Renal cortical epithelial cell (primary cell): ENCODE measurements at places on chromosomes 7 and 10. TPM values are rescaled to one million over a fixed set of nuclear protein-coding genes. Genes with fewer than 3 reads are reported as not detected.

- DNase-seq, result peak; percentile 61
Observed at GRCh38 chr10:63713191-63714144, 192.3 kb downstream of the REEP3 start.

GRCh38 chr10:120262857-120263547 is 194.0 kb upstream of the PLPP4 start:
- DNase-seq, result peak; percentile 94

- DNase-seq, result no peak
Observed at GRCh38 chr7:21414795-21415393, 13.0 kb upstream of the SP4 start.

- peak; percentile 39 for DNase-seq
Observed at GRCh38 chr10:44398747-44399658, 14.1 kb upstream of the CXCL12 start.

DNA sequence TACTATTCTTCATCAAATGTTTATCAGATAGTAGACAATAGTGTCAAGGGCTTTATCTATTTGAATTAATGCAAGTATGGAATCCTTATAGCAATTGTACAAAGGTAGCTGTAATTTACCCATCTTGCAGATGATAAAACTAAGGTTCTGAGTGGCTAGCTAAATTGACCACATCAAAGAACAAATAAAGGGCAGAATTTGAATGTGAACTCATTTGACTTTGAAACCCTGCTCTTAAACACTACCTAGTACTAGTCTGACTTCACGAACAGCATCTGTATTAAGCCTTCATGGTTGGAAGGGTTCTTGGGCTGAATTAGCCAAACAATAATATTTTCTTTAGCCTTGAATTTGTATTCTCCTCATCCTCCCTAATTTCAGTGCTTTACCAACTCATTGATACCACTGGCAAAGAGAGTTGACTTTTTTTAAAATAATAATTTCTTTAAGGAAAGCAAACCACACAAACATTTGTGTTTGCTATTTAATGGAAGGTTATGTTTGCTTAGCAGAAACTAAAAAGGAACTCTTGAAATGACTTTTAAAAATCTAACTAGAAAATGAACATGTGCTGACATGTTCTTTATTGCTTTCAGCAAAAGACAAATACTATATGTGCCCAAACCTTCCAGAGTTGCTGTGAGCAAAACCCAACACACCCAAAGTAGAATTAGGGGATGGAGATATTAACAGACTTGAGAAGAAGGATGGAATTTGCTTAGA is 322.6 kb downstream of the RNLS start:
- no peak for DNase-seq

GRCh38 chr7:96322373-96322695 is 436 bp upstream of the SLC25A13 start:
- no peak for DNase-seq

GRCh38 chr7:40418983-40419382 is 284.2 kb downstream of the SUGCT start:
- no peak for DNase-seq

- no peak for DNase-seq
Observed at GRCh38 chr7:130396109-130396508, 15.8 kb downstream of the CPA1 start.

GRCh38 chr10:90089719-90090118 is 388.3 kb downstream of the KIF20B start:
- no peak for DNase-seq

DNA sequence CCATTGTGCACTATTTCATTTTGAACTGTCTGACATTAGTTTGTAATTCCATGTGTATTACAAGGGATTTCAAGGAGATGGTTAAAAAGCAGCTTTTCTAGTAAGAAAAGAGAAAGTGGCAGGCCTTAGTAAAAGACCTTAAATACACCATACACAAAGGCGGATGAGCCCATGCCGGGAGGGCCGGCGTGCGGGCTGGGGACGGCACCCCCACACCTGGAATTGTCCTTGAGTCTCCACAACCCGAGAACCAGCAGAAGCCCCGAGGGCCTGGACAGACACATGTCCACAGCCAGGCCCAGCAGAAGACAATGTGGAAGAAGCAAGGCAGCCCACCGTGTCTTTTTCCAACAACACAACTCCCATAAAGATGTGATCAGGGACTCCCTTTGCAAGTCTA is 123.7 kb upstream of the TCERG1L start:
- no peak for DNase-seq

DNA sequence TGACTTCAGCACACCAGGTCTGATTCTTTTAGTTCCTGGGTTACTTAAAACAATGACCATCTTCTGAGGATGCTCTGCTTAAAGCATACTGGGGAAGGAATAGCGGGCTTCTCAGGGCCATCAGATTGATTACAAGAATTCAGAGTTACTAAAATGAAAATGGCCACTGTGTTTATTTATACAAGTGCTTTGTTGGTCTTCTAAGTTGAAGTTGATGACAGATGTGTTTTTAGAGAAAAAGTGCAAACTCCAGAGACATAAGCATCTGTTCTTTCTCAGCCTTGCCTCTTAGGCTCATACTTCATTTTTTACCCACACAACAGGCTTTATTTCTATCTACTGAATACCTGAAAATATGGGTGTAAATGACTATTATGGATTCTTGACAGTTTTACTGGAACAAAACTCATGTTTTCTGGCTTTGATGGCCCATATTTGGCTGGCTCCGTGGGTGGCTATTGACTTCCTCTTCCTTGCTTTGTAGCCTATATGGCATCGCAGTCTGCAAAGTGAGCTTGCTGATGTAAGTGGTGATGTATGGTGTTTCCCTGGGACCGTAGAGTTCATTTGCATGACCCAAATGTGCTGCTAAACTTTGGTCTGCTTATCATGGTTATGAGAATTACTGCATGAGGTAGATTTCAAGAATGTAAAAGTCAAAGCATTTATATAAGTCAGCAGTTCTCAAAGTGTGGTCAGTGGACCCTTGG is 121.3 kb downstream of the BMPER start:
- no peak for DNase-seq

DNA sequence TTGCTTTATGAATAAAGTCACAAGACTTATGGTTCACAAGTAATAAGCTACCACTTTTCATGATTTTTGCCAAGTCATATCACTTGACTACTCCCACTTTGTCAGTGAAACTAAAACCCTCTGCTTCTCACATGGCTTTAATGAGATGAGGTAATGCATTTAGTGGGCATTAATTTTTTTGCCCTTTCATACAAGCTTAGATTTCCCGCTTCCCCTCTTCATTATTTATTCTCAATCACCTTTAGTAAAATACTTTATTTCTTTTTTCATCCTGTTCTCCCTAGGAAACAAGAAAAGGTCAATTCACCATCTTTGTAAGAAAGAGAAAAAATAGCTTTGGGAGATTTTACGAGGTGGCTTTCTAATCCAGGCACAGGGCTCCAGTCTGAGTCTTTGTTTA is 109.6 kb upstream of the STARD3NL start:
- DNase-seq, result no peak

DNA sequence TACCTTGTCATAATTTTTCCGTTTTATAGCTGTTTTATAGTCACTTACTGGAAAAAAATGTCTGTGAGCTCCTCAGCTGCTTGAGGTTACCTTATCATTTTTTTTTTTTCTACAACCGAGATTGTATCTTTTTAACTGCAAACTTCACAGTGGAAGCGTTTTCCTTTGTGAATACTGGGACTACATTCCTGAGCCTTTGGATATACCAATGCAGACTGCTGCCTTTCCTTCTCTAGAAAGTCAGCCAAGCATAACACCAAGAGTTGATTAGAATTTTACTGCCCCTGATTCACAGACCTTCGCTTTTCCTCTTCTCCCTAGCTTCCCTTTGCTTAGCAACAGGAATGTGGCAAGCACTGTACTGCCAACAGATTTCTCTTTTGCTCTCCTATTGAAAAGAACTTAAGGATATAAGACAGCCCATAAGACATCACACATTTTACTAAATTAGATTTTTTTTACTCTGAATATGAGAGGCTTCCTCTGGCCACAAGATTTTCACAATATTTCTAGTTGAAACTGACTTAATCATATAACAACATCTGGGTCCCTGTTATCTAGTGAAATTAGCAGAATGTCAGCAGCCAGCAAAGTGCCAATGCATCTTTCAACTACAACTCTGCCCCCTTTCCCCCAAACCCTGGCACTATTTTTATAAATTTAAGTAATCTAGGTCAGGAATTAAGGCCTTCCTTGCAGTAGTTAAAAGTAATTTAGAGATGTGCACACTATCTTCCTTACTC is 170.6 kb downstream of the PRKG1 start:
- peak; percentile 91 for DNase-seq

DNA sequence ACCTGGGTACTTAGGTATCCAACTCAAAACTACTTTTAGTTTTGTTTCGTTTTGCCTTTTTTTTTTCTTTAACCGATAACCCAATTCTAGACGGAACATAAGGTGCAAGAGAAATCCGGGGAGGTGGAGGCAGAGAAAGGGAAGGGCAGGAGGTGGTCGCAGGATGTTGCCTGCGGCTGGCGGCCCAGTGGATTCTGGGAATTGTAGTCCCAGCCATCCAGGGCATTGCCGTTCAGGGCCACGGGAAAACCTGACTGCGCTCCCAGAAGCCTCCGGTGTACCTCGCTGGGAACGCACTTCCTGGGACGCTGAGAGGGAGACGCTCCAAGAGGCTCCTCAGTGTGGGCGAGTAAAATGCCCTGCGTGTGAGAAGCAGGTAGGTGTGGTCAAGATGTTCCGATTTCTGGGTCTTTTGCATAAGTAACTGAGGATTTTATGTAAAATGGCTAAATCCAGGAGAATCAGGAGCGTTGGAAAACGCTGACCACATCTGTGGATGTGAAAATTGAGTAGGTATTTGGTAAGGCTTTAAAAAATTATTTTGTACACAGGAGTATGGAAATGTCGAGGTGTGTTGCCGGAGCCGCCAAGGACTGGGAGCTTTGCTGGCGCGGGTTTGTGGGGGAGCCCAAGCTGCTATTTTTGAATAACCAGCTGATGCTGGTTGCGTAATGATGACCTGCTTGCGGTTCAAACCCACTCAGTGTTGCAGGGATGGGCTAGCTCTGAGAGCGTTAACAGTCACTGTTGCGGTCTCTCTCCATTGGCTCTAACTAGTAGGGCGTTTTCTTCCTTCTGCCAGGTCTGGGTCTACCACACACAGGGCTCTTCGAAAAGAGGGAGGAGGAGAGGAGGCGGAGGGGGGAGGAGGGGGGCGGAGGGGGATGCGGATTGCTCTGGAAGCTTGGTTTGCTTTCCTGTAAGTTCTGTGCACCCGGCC is at the start of gene CLDN12:
Gene CLDN12, plus strand, starts transcription at position 288 of the 940 bp plus-strand sequence. CDS start 9,216 bp downstream, outside the sequence.
- DNase-seq, result peak; percentile 99

- peak; percentile 65 for DNase-seq
Observed at GRCh38 chr7:91137153-91137787, 127.0 kb upstream of the FZD1 start.

DNA sequence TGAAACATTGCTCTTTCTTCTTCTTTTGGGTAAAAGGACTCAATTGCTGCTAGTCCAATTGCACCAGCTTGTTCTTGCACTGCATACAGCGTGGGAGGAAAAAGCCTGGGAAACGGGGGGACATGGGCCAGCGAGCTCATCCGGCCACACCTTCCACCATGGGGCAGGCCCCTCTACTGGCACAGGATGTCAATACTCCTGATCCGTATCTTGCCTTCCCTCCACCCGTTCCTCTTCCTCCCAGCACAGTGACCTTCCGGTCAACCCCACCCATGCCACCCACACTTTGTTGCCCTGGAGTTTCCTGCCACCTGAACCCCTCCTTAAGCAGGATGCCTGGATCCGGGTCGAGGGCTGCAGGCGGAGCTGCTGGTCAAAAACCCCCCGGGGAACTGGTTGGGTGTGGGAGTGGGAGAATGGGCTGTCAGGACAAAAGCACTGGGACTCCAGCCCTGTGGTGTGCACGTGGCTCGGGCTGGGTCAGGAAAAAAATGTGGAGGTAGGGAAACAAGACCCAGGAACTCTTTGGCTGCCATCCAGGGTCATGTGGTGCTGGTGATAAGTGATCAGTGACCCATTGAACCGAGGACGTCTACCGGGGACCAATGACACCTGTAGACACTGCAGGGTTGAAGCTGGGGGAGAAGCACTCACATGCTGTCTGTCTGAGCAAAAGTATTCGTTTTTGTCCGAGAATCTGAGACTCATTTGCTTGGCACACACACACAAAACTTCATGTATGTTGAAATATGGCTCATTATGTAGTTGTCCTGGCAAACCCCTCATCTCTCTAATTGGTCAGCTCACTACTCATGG is 8.1 kb downstream of the IL2RA start:
- peak; percentile 51 for DNase-seq

GRCh38 chr10:73956476-73957359 is 41.2 kb upstream of the VCL start:
- peak; percentile 72 for DNase-seq

DNA sequence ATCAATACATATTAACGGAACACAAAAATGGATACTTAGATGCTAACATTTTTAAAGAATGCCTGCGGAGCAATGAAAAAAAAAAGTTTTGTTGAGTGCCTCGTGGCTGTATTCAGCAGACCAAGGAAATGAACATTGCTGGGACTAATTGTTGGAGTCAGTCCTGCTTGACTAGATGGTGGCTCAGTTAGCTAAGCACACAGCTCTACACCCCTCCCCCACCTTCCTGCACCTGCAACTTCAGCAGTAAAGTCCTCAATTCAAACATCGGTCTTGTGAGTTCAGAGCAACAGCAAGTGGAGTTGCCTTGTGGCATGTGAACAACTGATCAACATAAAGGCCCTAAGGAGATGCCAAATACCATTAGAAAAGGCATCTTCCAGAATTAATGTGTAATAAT is 326.0 kb upstream of the NPSR1 start:
- no peak for DNase-seq

GRCh38 chr10:76547352-76547972 is 1090.1 kb downstream of the KCNMA1 start:
- peak; percentile 66 for DNase-seq

GRCh38 chr7:120991581-120991980 is 3.1 kb downstream of the CPED1 start:
- DNase-seq, result no peak

C10orf105 gene
- not detected in 2 replicates for total RNA-seq

SMKR1 gene
- total RNA-seq, result 0.65 and 1.0 TPM in 2 replicates

NAMPT gene
- 154 and 209 TPM in 2 replicates for total RNA-seq

MACC1 gene
- total RNA-seq, result 25.4 and 198 TPM in 2 replicates

CHN2 gene
- 3.5 TPM in 2 replicates for total RNA-seq

CFAP70 gene
- 0.52 and 3.7 TPM in 2 replicates for total RNA-seq

DNAJB6 gene
- 121 and 200 TPM in 2 replicates for total RNA-seq

IL2RA gene
- not detected in 2 replicates for total RNA-seq

MTERF1 gene
- total RNA-seq, result 14.1 and 28.6 TPM in 2 replicates

ADRA2A gene
- 0.15 TPM in 1 of 2 replicates, not detected in the other for total RNA-seq

MSMB gene
- not detected in 2 replicates for total RNA-seq

CFAP43 gene
- total RNA-seq, result 0.52 and 4.7 TPM in 2 replicates
